ENCODE measurements at places on chromosomes 2 and 18. TPM values are rescaled to one million over a fixed set of nuclear protein-coding genes. Genes with fewer than 3 reads are reported as not detected.

Gene LRRFIP1
- total RNA-seq: 180 TPM

Gene KLHL29
- total RNA-seq: 12.9 TPM

Gene C1QL2
- total RNA-seq: not detected

Gene GALNT13
- 2.4 TPM for total RNA-seq

Gene GPR55
- total RNA-seq: 0.74 TPM

Gene SCYGR4
- not detected for total RNA-seq

Gene ANKRD29
- total RNA-seq: 56.5 TPM

Gene RPE
- 45.1 TPM for total RNA-seq

Gene LGALSL
- 30.8 TPM for total RNA-seq

Gene DSG1
- total RNA-seq: not detected

Gene ZDBF2
- total RNA-seq: 8.1 TPM

Gene MEP1B
- not detected for total RNA-seq

Gene POLE4
- total RNA-seq: 65.4 TPM

Gene PLGLB2
- 1.8 TPM for total RNA-seq
